RPMI8226 (cell line): ENCODE measurements at places on chromosomes 3 and 15.

GRCh38 chr15:73028031-73028430 lies 24.2 kb upstream of the NEO1 start:
- no peak for DNase-seq

DNA sequence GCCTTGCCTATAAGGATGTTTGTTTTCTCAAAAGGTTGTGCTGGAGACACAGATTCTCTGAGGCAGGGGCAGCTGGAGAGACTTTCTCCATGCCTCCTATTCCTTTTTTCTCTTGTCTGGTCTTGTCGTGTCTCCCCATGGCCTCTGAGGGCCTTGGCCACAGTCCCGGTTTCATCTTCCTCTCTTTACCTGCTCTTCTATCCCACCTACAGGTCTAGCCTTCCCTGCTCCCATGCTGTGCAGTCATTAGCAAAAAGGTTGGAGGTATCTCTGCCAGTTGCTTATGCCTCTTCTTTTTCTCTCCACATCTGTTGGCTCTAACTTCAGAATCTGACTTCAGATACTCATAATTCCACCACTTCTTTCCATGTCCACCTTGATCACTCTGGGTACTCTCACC lies 191.1 kb downstream of the IL20RB start:
- no peak for DNase-seq

GRCh38 chr15:23422946-23423708 lies 23.9 kb downstream of the GOLGA6L2 start:
- no peak for DNase-seq

DNA sequence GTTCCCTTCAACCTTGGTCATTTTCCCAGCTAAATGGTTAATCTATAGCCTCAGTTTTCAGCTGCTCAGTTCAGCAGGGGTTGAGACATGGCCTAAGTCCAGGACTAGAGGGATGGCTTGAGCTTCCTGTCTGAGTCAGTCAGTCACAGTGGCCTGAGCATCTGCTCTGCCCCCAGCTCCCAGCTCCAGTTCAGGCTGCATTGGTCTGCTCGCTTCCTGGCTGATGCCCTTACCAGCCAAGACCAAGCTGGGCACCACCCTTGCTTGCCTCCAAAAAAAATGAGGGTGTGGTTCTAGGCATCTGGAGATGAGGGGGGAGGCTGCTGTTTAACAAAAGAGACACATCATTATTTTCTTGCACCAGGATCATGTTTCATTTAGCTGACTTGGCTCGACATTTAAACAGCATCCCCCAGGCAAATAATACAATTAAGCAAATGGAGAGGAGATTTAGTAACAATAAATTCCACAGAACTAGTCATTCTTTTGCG lies 70.7 kb downstream of the WNT5A start:
- no peak for DNase-seq

DNA sequence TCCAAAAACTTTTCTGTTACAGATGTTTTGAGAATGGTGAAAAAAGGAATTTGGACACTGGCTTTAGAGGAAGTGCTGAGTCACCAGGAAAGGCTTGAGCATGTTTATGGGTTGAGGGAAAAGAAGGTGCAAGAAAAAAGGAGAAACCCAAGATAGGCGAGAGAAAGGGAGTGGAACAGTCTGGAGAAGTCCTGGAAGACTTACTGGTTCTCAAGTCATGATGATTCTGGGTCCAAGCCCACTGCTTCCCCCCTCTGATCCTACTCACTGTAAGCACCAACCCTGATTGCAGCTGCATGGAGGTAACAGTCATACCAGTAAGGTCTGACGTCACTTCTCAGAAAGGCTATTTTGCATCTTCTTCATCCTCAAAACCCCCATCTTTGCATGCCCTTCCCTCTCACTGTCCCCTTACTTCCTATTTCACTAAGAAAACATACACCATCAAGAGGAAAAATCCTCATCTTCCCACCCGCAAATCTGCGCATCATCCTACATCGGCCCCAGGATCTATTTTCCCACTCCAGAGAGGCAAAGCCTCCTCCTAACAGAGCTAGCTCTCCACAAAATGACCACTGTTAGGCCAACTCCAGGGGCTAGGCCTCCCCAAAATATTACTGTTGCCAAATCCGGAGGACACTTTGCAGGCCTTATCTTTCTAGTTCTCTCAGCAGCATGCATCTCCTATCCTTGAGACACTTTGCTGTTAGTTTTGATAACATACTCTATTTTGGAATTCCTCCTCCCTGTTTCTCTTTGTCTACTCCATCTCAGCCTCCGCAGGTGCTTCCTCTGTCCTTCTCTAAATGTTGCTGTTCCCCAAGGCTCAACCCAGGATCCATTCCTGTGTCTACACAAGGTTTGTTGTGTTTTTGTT lies 3.2 kb upstream of the ATP13A3 start:
- no peak for DNase-seq
